ENCODE measurements at places on chromosomes 4 and X.
A peak's percentile ranks its signal among the peaks of the same experiment; 100 is the strongest.

GRCh38 chr4:153728151-153728550 is 31.7 kb downstream of the RNF175 start:
- DNase-seq, result no peak

GRCh38 chr4:81606801-81607501 is 135.2 kb upstream of the RASGEF1B start:
- no peak for DNase-seq

- DNase-seq, result no peak
These were observed 185.9 kb downstream of the SHROOM3 start for GRCh38 chr4:76620723-76621468.

DNA sequence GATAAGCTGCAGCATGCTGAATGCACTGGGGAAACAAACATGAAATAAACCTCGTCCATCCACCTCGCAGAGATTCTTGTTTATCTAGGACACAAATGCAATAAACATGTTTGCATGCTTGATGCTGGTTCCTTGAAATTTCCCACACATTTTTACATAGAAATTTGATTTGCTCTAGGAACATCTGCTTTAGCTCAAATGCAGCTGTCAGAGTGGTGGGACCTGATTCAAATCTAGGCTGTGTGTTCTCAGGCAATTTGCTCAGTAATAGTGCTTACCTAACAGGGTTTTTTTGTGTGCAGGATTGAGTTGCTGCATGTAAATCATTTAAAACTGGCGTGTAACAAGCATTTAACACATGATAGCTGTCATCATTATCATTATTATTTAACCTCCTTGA is 293.1 kb downstream of the QDPR start:
- no peak for DNase-seq

GRCh38 chrX:46770817-46771163 is 11.9 kb upstream of the SLC9A7 start:
- peak; percentile 76 for DNase-seq

DNA sequence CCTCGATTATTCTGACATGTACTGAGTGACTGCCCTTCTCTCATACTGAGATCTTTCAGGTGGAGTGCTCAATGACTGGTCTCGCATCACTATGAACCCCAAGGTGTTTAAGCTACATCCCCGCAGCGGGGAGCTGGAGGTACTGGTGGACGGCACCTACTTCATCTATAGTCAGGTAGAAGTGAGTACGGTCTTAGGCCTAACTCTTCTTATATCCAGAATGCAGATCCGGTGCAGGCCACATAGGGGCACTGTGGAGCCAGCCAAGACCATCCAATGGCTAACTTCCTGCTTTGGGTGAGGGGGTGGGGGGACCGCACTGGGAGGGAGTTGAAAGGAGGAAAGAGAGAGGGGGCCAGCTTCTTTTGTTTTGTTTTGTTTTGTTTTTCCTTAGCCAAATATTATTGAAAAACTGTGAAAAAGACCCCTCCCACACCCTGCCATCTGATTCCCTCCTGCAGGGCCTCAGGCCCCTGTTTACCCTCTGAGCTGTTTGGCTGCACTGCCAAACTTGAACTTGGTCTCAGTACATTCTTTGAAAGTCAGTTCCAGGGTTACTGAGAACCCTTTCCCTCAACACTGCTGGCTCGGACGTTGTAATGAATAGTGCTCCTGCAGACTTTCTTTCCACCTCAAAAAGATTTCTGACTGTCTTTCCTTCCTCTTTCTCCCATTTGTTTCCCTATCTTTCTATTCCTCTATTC is 16.2 kb downstream of the AWAT2 start:
- no peak for DNase-seq

- DNase-seq, result no peak
These were observed 68.8 kb downstream of the TBL1X start for GRCh38 chrX:9533611-9534010.

DNA sequence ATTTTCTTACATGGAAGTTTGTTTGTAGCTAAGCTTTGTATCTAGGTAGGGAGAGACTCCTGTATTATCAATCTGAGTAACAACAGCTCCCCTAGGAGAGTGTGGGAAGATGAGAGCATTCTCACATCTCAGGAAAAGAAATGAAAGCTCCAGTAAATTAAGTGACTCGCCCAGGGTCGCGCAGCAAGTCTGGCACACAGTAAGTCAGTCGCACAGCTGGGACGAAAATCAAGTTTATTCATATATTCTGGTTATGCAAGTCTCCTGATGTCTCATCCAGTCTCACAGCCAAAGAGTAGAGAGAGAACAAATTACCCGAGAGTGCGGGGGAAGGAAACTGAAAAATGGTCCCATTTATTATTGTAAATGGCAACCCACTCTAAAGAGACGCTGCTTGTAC is 216.1 kb downstream of the STK32B start:
- no peak for DNase-seq

GRCh38 chrX:76657499-76657898 is 230.0 kb downstream of the MAGEE1 start:
- no peak for DNase-seq

DNA sequence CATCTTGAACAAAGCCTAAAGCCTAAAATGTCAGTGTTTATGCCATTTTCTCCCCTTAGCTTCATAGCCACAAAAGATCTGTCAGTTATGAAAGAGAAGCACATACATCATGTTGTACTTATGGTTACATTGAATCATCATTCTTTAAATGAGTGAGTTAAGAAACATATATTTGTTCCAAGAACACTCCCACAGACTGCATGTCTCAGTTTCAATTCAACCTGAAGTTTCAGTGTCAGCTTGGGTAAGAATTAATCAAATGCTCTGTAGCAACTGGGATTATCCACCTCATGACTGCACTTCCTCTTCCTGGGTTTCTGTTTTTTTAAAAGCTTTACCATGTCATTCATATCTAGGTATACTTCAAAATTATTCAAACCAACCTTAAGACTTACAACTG is 3.9 kb upstream of the TMPRSS11B start:
- DNase-seq, result no peak

GRCh38 chr4:88737307-88737941 is 39.8 kb upstream of the NAP1L5 start:
- no peak for DNase-seq

GRCh38 chrX:31656013-31656412 is 584.2 kb upstream of the FTHL17 start:
- DNase-seq, result peak; percentile 19

DNA sequence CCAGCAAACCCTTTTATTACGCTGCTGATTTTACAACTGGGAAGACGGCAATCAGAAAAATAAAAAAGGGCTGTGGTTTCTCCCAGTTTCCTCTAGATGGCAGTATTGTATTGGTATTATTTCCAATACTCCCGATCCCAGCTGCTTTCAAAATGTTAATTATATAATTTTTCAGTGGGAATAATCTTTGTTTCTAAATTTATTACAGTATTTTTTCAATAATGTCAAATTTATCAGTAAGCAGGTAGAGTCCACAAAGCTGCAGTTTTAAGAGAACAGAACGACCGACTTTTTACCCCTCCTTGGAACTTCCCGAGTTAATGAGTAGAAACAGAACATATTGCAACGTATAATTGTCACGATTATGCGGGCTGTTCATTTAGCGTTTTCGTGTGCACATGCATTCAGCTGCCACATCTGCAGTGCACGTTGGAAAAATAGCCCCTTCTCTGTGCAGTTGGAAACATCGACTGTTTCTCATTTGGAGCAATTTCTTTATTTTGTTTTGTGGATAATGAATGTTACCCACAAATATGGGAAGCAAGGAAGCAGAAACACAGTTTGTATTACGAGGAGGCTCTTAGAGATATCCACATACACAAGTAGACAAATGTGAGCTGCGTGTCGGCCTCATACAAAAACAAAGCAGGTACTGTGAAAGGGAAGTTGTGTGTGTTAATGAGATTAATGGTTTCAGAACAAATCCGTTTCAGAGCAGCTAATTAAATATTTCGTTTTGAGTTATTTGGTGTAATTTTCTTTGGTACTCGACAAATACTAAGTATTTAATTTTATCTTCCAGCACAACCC is 188.0 kb downstream of the STIM2 start:
- no peak for DNase-seq

DNA sequence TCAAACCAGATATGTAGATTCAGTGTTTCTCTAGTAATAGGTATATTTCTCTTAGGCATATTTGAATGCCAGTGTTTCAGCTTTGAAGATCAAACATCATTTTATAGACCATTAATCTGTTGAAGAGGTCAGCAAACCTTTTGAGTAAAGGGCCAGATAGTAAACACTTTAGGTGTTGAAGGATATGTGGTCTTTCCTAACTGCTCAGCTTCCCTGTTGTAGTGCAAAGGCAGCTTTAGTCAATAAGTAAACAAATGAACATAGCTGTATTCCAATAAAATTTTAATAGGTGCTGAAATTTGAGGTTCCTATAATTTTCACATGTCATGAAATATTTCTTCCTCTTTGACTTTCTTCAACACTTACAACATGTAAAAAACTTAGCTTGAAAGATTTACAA is 201.6 kb downstream of the ADGRL3 start:
- DNase-seq, result no peak

DNA sequence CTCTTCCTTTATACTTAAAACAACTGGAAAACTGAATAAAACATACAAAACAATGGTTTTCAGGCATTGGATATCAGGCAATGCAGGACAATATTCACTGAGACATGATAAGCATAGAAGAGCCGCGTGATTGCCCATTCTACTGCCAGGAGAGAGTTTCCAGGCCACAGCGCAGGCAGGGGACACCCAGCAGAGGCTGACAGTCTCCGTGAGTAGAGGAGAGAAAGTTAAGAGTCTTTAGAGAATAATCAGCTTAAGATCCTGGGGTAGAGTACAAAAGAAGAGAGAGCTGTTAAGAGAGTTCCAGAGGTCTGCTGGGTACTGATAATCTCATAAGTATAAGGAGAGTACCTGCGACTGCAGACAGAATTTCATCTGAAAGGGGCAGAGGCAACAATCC is 18.4 kb upstream of the FRAS1 start:
- DNase-seq, result no peak

- no peak for DNase-seq
These were observed 5.0 kb downstream of the HPSE start for GRCh38 chr4:83329521-83330110.

DNA sequence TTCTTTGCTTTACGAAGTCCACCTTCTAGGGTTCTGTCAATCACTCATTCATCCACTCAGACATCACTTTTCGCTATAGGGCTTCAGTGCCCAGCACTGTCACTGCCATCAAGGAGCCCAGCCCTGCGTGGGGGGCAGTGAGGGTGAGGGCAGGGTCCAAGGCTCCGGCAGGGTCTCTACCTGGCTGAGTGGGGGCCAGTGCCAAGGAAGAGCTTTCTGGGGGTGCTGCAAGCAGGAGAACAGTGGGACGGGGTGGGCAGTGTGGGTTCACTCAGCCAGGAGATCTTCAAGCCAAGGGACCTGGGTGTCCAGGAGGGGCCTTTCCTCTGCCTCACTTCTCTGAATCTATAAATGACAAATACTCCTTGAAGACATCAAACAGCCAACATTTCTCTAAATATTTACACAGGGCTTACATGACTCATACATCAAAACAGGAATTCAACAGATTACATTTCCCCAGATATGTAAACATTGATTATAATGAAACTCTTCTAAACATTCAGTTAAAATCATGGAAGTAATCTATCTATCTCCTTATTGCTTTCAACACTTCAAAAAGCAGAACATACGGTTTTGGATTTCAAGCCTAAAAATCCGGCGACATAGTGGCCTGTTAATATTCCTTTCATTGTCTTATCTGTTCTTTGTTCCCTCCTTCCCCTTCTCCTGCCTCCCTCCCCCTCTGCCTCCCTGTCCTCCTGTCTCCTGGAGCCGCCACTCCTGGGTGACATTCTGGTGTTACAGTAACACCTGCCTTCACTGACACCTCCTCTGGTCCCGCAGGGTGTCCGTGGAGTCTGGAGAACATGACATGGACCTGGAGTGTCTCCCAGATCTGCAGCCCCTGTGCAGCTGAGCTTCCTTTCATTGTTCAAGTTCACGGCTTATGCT is 94.4 kb upstream of the ADRA2C start:
- no peak for DNase-seq

GRCh38 chr4:123874063-123874462 is 477.5 kb downstream of the SPRY1 start:
- no peak for DNase-seq

GRCh38 chrX:48474127-48474526 is 1.9 kb upstream of the FTSJ1 start:
- DNase-seq, result no peak

DNA sequence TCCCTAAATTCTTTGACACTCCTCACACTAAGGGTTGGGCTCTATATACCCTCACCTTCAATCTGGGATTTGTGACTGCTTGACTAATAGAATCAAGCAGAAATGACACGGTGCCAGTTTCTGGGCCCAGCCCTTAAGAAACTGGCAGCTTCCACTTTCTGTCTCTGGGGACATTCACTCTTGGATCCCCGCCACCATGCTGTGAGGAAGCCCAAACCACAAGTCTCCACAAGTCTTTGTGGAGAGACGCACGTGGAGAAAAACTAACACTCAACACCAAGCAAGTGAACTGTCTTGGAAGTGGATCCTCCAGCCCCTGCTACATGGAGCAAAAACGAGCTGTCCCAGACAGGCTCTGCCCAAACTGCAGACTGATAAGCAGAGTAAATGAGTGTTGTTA is 1.1 kb upstream of the EDNRA start:
- peak; percentile 62 for DNase-seq

DNA sequence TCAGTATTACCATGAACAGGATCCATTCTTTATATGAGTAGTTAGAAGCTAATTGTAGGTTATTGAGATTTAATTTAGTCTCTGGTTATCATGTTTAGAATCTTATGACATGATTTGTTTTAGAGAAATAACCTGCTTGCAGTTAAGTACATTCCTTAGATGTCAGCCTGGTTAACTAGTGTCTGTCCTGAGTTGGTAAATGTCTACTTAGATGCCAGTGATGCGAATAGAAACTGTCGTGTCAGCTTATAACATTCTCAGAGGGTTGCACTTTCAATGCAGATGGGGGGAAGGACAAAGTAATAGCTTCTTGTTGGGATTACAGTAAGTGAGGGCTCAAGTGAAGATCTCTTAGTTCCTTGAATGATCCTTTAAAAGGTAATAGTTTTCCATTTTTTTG is 227.8 kb upstream of the SPRY1 start:
- DNase-seq, result no peak

GRCh38 chr4:71697031-71697430 is 86.8 kb downstream of the GC start:
- no peak for DNase-seq

- peak; percentile 82 for DNase-seq
These were observed 221.4 kb downstream of the TACR3 start for GRCh38 chr4:103498161-103499070.

GRCh38 chr4:128924951-128925350 is 115.5 kb downstream of the JADE1 start:
- no peak for DNase-seq

GRCh38 chr4:140626661-140627376 is 58.1 kb upstream of the UCP1 start:
- DNase-seq, result no peak

Measured in fibroblast of skin of left biceps (primary cell).